ENCODE measurements at places on chromosomes 2 and 18.

DNA sequence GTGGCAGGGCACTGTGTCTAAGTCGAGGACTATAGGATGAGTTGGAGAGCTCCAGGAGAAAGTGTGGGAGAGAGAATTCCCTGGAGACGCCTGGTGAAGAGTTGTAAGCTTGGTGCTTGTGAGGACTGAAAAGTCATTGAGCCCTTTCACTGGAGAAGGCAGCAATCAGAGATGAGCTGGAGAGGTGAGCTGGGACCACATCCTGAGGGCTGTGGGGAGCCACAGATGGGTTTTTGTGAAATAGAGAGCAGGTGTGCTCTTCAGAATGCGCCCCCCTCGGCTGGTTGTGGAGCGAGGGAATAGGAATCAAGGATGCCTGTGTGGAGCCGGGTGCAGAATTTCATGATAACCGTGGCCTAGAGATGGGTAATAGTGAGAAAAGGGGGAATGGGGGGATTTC is 224.3 kb downstream of the KLHL29 start:
- no peak for DNase-seq

DNA sequence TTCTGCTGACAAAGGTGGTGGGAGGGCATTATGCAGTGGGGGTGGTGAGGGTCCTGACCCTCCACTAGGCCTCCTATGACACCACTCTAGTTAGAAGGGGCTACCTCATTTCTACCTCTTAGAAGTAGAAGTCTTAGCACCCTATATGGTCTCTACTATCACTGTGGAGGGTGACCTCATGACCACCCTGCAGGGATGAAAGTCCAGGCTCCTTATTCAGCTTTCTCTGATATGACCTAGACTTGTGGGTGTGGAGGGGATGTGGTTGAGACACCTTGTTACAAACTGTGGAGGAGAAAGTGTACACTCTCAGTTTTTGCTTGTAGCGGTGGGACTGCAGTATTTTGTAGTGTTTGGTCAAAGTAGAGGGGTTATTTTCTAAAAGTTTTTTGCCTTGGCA is 18.6 kb downstream of the TMEM182 start:
- DNase-seq, result no peak

DNA sequence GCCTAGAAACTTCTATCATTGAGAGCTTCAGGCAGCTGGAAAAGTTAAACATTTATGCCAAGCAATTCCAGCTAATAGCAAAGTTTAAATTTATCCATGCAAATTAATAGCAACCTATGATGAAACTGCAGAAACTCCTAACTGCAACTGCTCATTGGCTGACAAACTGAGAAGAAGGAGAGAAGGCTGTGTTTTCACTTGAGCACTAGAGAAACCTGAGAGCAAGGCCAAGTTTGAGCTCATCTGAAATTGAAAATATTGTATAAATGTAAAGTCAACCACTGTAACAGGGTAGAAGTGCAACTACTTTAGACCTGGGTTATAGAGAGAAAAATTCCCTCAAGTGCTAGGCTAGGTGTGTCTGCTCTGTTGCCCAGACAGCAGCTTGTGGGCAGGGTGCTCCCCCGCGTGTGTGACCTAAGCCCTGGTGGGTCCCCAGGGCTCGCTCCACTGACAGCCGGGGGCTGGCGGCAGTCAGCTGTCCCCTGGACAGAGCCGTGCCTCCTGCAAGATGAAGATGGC is 50.2 kb downstream of the CABYR start:
- DNase-seq, result no peak

- DNase-seq, result no peak
These were observed 110.0 kb downstream of the PHLPP1 start for GRCh38 chr18:62825382-62825781.

GRCh38 chr2:29250977-29251376 is 135.8 kb downstream of the CLIP4 start:
- DNase-seq, result no peak

DNA sequence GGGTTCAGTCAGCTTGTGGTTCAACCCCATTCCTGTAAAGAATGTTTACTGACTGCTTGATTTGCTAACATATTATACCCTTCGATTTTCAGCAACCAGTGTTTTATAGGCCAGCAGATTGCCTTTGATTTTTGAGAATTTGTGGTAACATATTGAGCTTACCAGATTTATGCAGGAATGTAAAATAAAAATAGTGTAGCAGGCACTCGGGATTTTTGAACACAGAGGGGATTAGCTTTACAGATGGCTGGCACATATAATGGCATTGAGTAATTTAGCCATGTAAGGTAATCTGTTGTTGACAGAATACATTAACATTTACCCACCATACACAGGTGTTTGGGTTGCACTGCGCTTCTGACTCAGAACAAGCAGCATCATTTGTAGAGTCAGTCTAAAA is 354.0 kb downstream of the LRRTM1 start:
- no peak for DNase-seq

DNA sequence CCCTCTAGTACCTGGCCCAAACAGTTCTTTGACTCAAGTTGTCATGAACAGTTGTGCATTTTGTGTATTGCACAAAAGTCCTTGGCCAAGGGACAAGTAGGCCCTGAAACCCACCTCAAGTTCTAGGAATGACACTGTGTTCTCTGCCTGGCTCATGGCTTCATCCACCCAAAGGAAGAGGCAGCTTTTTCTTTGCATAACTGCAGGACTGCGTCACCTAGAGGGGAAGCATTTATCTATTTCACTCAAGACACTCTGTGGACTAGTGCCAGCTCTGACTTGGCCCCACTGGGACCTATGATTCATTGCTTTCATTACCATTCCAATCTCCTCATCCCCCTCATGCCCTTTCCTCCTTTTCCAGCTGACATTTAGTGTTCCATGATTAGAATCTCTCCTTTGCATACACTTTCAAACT is 119.3 kb upstream of the SIX2 start:
- peak; percentile 98 for DNase-seq

GRCh38 chr2:238464389-238464788 is 37.7 kb downstream of the ASB1 start:
- DNase-seq, result no peak

GRCh38 chr2:168632709-168633121 is 169.7 kb upstream of the NOSTRIN start:
- peak; percentile 62 for DNase-seq

DNA sequence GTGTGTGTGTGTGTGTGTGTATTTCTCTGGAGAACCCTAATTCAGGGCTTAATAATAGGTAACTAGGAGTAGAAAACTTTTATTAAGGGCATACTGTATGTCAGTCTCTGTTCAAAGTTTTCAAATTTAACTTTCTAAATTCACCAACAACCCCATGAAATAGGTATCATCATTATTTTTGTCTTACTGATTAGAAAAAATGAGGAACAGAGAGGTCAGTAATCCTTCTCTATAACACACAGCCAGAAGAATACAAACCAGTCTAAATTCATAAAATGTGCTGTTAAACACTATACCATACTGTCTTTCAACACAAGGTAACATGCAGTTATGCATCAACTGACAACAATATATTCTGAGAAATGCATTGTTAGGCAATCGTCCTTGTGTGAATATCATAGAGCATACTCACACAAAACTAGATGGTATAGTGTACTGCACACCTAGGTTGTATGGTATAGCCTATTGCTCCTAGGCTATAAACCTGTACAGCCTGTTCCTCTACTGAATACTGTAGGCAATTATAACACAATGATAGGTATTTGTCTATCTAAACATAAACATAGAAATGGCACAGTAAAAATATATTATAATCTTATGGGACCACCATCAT is 143.1 kb downstream of the PTH2R start:
- DNase-seq, result no peak

- no peak for DNase-seq
These were observed 141.1 kb downstream of the CDH20 start for GRCh38 chr18:61474341-61474740.

DNA sequence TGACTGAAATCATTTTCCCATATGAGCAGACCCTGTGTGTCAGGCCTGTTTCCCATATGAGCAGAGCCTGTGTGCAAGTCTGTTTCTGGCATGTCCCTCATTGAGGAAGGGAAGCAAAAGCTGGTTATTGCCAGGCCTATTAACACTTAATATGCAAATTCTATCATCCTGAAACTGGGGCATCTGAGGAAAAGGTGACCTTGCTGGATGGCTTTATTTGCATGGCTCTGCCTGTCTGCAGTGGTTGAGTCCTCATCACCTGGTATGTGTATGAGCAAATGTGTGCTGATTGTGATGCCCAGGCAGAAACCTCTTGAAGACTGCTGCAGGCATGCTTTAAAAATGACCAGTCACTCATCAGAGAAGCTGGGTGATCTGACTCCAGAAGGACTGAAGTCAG is 31.2 kb downstream of the EIF4E2 start:
- DNase-seq, result no peak

DNA sequence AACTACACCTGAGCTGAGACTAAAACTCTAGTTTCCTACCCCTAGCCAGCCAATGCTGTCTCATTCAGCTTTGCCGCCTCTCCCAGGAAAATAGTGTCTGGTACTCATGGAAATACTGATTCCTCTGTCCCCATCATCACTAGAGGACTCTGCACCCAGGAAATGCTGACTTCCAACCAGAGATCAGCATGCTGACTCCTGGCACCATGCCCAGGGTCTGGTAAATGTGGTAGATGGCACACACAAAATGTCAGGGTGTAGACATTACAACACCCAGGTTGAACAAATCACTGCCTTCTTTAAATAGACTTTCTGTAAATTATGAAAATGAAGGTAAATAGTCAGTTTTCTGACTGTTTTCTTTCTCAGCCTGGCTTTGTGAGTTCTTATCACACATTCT is 307.3 kb upstream of the CHAC2 start:
- peak; percentile 6 for DNase-seq

GRCh38 chr2:240239325-240239724 is 98.9 kb upstream of the OTOS start:
- no peak for DNase-seq

GRCh38 chr2:176457481-176457880 is 188.2 kb downstream of the MTX2 start:
- DNase-seq, result no peak

GRCh38 chr18:10376731-10377130 is 77.7 kb upstream of the APCDD1 start:
- no peak for DNase-seq

DNA sequence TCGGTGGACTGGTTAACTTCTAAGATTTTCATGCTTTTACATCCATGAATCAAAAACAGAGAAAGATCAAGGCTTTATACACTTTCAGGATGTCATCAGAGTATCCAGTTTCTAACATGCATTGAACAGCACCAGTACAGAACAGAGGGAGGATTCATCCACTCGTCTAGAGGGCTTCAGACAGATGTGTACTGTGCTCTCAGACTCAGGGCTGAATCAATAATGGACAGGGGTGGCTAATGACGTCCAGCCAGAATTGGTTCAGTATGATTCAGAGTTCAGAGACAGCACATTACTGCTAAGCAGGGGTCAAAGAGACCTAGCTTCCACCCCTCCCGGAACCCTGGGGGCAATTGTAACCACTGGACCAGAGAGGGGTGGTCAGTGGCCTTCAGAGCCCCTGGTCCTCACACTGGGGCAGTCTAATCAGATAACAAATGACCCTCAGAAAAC is 37.3 kb downstream of the RNU4ATAC start:
- DNase-seq, result peak; percentile 38

- DNase-seq, result peak; percentile 41
These were observed 191.2 kb downstream of the NCKAP5 start for GRCh38 chr2:133377021-133377481.

GRCh38 chr18:14943967-14944636 is 196.1 kb downstream of the ANKRD30B start:
- no peak for DNase-seq

DNA sequence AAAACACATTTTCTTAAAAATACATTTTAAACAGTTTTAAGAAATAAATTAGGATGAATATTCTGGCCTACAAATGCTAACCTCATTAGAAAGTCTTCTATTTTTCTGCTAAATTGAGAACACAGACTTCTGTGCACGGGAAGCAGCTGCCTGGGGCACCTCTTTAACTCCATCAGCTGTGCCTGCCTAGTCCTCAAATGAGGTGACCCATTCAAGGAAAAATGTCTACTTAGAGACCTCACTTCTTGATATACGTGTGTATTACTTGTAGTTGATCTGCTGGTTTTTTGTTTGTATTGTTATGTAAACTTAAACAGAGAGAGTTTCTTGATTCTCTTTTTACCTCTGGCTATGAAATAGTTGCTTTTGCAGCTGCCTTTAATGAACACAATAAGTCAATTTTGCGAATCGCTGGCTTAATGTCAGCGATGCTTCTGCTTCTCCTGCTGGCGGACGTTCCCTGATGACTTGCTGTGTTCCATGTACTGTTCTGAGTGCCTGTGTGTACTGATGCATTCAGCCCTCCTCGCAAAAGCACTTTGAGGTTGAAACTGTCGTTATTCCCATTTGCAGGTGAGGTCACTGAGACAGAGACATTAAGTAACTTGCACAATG is 88.7 kb upstream of the TXNDC2 start:
- no peak for DNase-seq

GRCh38 chr2:240136671-240137292 is 677 bp upstream of the COPS9 start:
- DNase-seq, result no peak

DNA sequence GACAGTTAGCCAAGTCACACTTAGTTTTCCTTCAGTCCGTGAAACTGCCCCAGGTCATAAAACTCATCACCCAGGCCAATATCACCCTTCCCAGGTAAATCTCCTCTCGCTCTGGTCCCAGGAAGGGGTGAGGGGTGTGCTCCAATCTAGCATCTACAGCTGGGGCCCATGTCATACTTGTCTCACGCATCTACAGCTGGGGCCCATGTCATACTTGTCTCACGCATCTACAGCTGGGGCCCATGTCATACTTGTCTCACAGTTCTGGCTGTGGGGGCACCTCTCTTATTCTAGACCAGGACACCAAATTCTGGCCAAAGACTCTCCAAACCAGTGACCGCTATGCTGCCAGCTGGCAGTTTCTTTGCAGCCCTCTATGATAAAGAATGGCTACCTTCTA is 123.3 kb upstream of the DLGAP1 start:
- DNase-seq, result no peak
